Naive thymus-derived CD4-positive, alpha-beta T cell (primary cell): ENCODE measurements at places on chromosomes 4 and X. TPM values are rescaled to one million over a fixed set of nuclear protein-coding genes. Genes with fewer than 3 reads are reported as not detected.
A peak's percentile ranks its signal among the peaks of the same experiment; 100 is the strongest.

The SULT1B1 gene
- polyA plus RNA-seq: 14.9 TPM

The BMPR1B gene
- polyA plus RNA-seq: 0.12 TPM

The MAGEE1 gene
- polyA plus RNA-seq: 5.9 TPM

- H3K36me3 ChIP-seq: no peaks in the 10 kb centered on the region
- peaks cover 2% of the 10 kb centered on the region for H3K4me1 ChIP-seq
- no peak overlapping the region for H3K4me3 ChIP-seq
- H3K27ac ChIP-seq: no peak overlapping the region
- no peak for DNase-seq
Measured at GRCh38 chr4:163665101-163665500, 170.6 kb downstream of the TMA16 start.

DNA sequence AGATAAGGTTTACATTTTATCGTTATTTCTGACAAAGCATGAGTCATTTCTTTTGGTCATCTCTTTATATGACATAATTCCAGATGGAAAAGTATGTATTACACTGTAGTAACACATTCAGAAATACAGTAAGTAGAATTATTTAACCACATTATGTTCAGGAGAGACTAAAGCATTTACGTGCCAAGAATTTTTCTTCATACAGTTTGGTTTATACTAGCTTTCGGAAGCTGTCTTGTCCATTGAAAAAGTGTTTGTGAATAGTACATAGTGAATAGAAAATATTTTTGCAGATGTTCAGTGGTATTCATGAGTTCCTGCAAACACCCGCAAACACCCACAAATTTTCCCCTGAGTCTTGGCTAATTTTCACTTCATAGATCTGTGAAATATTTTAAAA is 1033.0 kb upstream of the INTU start:
- no peaks in the 10 kb centered on the region for H3K4me1 ChIP-seq
- H3K4me3 ChIP-seq: no peak overlapping the region
- H3K27ac ChIP-seq: no peak overlapping the region
- H3K36me3 ChIP-seq: no peaks in the 10 kb centered on the region
- H3K27me3 ChIP-seq: no peaks in the 10 kb centered on the region

DNA sequence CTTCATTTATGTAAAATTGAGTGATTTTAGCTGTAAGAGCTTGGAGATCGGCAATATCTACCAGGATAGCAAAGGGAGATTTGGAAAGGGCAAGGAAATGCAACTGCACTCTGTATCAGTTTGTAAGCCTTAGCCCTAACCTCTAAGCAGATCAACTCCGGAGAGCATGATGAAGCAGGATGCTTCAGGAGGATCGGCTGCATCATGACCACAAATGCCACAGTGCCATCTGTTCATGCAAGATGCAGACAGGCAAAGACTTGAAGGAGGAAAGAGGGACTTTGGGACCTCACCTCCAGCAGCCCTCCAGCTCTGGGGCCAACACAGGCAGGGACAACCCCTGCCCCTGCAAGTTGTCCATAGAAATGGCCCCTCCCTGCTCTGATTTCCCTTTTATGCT is 377.6 kb upstream of the GATB start:
- no peak for DNase-seq
- no peak overlapping the region for H3K4me3 ChIP-seq

- no peaks in the 10 kb centered on the region for H3K36me3 ChIP-seq
- H3K27ac ChIP-seq: no peak overlapping the region
- DNase-seq: no peak
- no peak overlapping the region for H3K4me3 ChIP-seq
- no peaks in the 10 kb centered on the region for H3K4me1 ChIP-seq
Measured at GRCh38 chrX:134849390-134849789, 141.4 kb upstream of the SMIM10 start.

DNA sequence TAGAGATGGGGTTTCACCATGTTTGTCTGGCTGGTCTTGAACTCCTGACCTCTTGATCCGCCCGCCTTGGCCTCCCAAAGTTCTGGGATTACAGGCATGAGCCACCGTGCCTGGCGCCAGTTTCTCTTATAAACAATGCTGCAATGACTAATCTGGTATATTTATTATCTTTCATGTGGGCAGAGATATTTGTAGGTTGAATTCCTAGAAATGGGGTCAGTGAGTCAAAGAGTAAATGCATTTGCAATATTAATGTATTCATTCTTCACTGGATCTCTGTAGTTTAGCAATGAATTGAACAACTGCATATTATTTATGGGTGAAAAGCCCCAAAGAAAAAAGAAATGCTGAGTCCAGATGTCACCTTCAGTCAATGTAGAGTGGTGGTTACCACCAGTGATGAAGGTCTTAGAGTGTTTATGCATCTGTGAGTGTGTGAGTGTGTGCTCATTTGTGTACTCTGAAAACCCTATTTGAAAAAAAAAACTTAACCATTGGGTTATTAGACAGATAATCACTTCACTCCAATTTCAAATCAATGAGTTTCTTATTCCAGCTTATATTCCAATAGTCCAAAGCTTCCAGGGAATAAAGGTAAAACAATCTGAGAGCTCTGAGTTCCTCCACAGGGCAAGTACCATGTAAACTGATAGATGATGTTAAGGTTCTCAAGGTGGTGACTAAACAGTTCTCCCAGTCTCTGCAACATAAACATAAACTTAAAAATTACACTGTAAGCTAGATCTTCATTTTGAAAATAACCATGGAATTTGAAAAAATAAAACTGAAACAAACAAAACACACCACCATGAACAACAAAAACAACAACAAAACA is 22.6 kb upstream of the CD38 start:
- no peaks in the 10 kb centered on the region for H3K36me3 ChIP-seq
- H3K27ac ChIP-seq: peak overlapping the region; percentile 39
- no peak overlapping the region for H3K4me3 ChIP-seq
- H3K27me3 ChIP-seq: no peaks in the 10 kb centered on the region
- peak; percentile 67 for DNase-seq

DNA sequence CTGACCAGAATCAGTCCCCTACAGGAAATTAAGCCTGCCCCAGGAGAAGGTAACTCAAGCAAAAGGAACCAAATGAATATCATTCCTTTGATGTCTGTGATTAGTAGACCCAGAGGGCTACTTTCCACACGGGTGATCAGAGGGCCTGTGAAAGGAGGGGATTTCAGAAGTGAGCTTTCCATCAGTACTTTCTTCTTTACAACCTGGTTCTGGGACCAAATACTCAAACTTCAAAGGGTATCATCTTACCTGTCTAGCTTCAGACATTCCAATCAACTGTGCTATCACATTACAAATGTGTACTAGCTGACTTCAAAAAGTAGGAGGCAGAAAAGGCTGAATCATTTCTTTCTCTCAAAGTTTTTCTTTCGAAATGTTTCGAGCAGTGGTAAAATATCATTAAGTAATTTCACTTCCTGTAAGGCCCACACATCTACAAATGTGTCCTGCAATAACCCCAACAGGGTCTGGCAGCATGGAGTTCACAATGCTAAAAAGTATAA is 23.9 kb downstream of the ACSL4 start:
- DNase-seq: no peak
- no peaks in the 10 kb centered on the region for H3K27me3 ChIP-seq
- no peaks in the 10 kb centered on the region for H3K36me3 ChIP-seq

- no peaks in the 10 kb centered on the region for H3K36me3 ChIP-seq
- H3K27ac ChIP-seq: no peak overlapping the region
- no peak for DNase-seq
- no peaks in the 10 kb centered on the region for H3K4me1 ChIP-seq
- H3K27me3 ChIP-seq: no peaks in the 10 kb centered on the region
Measured at GRCh38 chr4:35216636-35217035, 1027.7 kb downstream of the ARAP2 start.

DNA sequence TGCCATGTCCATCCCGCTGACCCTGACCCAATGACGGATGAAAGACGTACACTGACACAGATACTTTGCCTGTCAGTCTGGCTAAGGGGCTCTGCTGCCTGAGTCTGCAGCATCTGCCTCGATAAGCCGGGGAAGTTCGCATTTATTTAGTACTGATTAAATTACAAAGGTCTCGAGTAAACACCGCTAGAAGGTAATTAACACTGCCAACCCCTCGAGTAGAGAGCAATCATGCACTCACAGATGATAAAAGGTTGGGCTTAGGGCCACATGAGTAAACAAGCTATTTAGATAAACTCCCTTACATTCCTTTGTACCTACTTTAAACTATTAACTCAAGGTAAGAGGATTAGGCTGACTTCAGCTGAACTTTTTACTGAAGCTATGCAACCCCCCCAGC is 16.0 kb upstream of the RBMXL3 start:
- no peak for DNase-seq
- H3K4me3 ChIP-seq: no peak overlapping the region
- H3K4me1 ChIP-seq: no peaks in the 10 kb centered on the region
